ENCODE measurements at places on chromosomes 5 and 9.

- DNase-seq, result no peak
Measured at GRCh38 chr5:135266975-135267374, 132.1 kb downstream of the MACROH2A1 start.

- DNase-seq, result no peak
Measured at GRCh38 chr5:83249156-83249555, 171.8 kb downstream of the XRCC4 start.

DNA sequence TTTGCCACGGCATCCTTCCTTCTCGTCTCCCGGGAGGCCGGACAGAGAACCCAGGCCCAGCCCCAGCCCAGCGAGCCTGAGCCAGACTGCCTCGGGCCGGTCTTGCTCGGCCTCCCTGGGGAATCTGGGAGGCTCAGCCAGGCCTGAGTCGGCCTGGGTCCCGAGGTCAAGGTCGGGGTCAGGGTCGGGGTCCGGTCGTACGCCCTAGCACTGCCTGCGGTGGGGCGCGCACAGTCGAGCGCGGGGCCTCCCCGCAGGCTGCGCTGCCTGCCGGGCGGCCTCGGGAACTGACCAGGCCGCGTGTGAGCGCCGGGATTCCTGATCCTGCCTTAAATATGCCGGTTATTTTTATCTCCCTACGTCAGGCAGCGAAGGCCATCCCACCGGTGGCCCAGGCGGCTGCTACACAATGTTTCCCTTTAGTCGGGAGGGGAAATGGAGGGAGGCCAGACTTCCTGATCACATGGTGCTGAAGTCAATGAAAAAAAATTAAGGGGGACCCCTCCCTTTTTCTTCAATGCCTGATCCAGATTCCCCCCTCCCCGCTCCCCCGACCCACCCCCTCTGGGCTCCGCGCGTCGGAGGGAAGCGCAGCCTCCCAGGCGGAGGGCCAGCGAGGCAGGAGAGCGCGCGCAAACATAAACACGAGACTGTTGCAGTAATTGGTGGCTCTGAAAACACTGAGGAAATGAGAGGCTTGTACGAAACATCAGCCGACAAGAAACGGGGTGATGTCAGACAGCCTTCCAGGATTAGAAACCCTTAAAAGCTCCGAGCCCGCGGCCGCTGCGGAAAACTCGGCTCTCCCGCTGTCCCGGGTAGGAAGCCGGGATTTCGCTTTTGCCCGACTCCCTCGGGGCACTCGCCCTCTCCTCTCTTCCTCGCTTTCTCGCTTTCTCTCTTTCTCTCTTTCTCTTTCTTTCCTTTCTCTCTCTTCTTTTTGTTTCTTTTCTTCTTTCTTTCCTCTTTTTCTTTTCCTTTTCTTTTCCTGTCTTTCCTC, 148.2 kb upstream of the KLF4 start:
- no peak for DNase-seq

DNA sequence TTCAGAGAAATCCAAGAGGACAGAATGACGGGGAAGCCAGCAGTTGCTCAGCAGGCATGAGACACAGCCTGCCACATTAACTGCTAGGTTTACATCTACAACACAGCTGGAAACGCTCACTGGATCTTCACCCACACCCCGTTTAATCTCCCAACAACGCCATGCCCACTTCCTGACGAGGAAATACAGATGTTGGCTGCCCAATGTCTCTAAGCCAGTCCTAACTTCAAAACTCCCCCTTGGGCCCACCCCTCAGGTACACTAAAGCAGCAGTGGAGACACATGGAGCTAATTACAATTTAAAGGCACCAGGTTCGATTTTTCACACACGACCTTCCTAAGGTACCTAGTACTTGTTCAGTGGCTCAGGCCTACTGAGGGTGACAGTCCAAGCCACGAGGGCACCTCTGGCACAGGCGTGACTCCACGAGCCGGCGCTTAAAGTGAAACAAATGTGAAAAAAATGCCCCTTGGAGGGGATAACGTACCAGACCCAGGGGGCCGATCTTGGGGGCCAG, 904 bp downstream of the RPL12 start:
- no peak for DNase-seq

GRCh38 chr5:92468295-92468694, 1085.2 kb upstream of the ARRDC3 start:
- DNase-seq, result no peak

GRCh38 chr5:5794118-5794560, 371.7 kb downstream of the ICE1 start:
- DNase-seq, result no peak

GRCh38 chr9:75410405-75410804, 322.1 kb downstream of the OSTF1 start:
- no peak for DNase-seq

DNA sequence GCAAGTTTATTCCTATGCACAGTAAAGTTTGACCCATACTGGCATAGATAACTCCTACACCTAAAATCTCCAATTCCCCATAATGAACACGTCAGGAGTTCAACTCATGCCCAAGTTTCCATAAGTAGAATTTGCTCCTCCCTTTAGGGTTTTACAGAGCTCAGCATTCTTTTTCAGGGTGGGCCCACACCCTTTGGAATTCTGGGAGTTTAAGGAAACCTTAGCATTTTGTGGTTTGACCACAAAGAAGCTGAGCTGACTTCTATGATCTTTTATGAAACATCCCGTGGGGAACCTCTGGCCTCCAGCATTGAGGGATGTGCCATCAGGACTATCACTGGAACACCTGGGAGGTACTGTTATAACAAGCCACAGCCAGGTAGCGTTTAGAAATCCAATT, 220.6 kb upstream of the MAP3K1 start:
- no peak for DNase-seq

DNA sequence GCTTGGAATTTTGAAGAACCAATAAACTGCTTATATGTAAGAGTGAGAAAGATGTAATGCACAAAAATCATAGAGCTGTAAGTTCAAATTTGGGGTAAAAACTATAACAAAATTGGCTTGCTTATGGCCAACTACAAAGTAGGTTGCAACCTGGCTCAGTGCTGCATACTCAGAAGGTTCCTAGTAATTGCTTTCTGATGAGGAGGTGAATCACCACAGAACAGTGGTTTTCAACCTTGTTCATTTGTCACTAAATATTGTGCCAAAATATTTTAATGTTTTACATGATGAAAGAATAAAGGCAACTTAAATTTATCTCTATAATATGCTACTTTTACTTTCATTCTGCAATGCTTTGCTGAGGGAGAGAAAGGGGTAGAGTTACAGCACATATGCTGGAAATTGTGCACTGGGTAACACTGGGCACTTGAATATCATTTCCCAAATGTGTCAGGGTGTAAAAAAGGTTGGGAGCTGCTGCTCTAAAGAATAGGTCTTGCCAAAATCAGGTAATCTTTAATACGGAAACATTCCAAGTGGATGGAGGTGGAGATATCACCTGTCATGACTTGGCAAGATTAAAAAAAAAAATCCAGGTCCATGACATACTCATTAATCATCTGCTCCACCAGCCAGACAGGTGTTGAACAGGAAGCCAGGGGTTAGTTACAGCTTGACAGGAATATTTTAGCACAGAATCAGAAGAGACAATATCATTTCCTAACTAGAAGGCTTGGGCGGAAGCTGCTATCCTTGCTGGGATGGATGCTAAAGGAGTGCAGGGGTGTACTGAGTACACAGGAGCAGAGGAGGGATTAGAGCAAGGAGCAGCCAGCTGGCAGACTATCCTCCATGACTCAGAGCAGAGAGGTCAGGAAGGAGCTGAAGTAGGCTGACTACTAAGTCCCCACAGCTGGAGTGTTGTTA, 34.6 kb upstream of the CCL21 start:
- DNase-seq, result no peak

- no peak for DNase-seq
Measured at GRCh38 chr5:83877911-83878706, 157.5 kb upstream of the HAPLN1 start.

- no peak for DNase-seq
Measured at GRCh38 chr5:35180046-35180445, 50.2 kb downstream of the PRLR start.

GRCh38 chr9:107141967-107142366, 141.1 kb upstream of the RAD23B start:
- DNase-seq, result no peak

Measured in GM06990 (cell line).